ENCODE measurements at places on chromosomes 1 and 21.

DNA sequence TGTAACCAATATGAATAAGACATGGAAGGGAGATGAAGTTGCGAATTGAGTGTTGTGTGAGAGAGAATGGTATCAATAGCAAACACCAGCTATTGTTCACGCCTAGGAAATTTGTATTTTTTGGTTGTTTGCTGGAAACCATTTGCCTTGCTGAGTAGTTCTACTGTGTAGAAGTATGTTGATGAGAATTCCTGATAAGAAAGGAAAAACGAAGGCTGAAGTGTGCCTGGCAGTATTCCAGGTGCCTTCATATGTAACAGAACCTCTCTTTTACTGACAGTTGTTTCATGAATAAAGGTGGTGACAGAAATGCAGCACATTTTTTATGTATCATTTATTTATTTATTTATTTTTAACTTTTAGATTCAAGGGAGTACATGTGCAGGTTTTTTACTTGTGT is 79.5 kb downstream of the SDCCAG8 start:
- DNase-seq: no peak

- DNase-seq: no peak
Measured at GRCh38 chr1:87218618-87219017, 110.1 kb upstream of the LMO4 start.

DNA sequence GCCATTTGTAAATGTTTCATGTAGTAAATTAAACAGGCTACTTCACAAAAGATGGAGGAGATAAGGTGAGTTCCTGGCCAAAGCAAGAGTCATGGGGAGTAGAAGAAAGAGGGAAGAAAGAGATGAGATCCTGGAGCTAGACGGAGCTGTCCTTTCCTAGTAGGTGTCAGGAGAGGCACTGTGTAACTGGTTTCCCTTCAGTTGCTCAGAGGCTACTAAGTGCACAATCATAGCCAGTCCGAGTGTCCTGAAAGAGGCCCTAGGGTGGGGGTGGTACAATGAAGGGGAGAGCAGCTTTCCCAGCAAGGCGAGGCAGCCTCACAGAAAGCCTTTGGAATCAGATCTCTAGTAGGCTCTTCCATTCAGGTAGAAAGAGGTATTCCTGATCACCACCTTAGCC is 390.9 kb downstream of the KCNH1 start:
- DNase-seq: no peak

GRCh38 chr1:158328426-158328825 is 2.9 kb downstream of the CD1B start:
- DNase-seq: no peak

- no peak for DNase-seq
Measured at GRCh38 chr1:907611-908451, 15.9 kb upstream of the SAMD11 start.

GRCh38 chr1:234478152-234478480 is 863 bp downstream of the TARBP1 start:
- peak; percentile 12 for DNase-seq

Data from kidney glomerular epithelial cell (primary cell).